CD4-positive, alpha-beta T cell treated with Interleukin-17A for 1 hour (primary cell): ENCODE measurements at places on chromosomes 16 and 17.

GRCh38 chr16:69779724-69780123, 17.6 kb downstream of the WWP2 start:
- no peak for DNase-seq

GRCh38 chr16:66873685-66874055, 6.6 kb upstream of the PDP2 start:
- DNase-seq = no peak

- no peak for DNase-seq
Measured at GRCh38 chr16:12002447-12003006, 26.0 kb downstream of the SNX29 start.

GRCh38 chr16:89658221-89658879, 714 bp downstream of the SPATA33 start:
- DNase-seq = no peak

DNA sequence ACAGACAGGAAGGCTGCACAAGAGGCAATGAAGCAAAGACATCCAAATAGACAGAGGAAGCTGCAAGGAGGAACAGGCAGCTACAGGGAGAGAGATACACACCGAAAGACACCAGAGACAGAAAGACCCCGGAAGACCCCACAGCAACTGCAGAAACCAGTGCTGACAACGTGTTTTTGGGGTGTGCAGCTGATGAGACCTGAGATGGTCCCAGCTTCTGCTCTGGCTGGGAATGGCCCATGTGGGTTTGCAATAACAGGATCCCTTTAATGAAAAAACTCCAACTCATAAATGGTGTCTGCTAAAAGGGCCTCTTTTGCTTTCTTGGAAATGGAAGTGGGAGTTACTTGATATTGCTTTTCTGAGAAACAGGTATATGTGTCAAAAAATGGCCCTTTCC, 101.5 kb upstream of the CDH11 start:
- DNase-seq = no peak

- no peak for DNase-seq
Measured at GRCh38 chr17:75334723-75335122, 45.5 kb upstream of the SLC25A19 start.

GRCh38 chr16:4860727-4861342, 13.6 kb downstream of the UBN1 start:
- DNase-seq = no peak

- DNase-seq = no peak
Measured at GRCh38 chr17:17551361-17551760, 40.1 kb downstream of the PEMT start.

DNA sequence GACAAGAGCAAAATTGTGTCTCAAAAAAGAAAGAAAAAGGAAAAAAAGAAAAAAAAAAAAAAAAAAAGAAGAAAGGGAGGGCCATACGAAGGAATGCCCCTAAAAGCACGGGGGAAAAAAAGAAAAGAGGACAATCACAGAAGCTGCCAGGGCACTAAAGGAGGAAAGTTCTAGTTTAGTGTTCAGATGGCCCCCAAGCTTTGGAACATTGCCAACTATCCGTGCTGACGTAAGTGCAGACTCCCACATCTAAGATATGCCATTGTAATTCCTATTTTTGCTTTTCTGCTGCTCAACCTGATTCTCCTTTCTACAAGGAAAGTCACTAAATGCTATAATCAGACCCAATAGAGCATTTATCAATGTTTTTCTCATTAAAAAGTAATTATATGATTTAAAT, 842.1 kb downstream of the KCNJ2 start:
- no peak for DNase-seq

DNA sequence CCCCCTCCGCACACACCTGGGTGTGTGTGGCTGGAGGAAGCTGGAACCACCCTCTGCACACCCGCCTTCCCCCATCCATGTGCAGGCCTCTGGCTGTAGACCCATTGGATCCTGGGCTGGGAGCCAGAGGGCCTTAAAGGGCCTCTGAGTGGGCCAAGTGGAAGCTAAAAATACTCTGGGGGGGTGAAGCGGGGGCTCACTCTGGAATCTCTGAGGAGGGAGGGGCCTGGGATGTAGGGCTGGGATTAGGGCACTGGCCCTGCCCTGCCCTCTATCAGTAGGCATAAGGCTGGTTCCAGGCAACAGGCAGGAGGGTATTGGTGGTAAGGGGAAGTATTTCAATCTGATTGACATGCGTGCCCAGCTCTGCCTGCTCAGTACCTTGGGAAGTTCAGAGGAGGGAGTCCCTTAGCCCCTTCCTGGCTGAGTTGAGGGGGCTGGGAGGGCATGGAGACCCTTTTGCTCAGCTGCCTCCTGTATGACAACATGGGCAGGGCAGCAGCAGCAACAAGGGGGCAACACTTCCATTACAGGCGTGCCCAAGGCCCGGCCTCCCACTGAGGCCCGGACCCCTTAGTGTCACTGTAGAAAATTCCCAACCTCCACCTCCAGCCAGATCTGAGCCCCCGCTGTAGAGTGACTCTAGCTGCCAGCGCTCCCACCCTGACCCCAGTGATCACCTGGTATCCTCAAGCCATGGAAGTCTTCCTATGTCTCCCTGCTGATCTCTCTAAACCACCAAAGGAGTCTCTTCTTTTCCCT, 5.2 kb downstream of the ITGA3 start:
- no peak for DNase-seq

DNA sequence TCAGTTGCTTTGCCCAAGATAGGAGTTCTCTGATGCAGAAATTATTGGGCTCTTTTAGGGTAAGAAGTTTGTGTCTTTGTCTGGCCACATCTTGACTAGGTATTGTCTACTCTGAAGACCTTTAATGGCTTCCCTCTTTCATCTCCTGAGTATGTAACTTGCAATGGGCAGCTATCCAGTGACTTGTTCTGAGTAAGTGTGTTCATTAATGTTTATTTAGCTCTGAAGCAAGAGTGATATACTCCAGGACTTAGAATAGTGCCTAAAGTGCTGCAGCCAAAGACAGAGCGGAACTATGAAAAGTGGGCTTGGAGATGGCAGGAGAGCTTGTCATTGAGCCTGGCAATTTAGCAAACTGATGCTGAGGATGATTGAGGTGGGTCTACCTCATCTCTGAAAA, 8.8 kb upstream of the TANGO6 start:
- DNase-seq = no peak

- DNase-seq = no peak
Measured at GRCh38 chr16:12146966-12147365, 170.4 kb downstream of the SNX29 start.

DNA sequence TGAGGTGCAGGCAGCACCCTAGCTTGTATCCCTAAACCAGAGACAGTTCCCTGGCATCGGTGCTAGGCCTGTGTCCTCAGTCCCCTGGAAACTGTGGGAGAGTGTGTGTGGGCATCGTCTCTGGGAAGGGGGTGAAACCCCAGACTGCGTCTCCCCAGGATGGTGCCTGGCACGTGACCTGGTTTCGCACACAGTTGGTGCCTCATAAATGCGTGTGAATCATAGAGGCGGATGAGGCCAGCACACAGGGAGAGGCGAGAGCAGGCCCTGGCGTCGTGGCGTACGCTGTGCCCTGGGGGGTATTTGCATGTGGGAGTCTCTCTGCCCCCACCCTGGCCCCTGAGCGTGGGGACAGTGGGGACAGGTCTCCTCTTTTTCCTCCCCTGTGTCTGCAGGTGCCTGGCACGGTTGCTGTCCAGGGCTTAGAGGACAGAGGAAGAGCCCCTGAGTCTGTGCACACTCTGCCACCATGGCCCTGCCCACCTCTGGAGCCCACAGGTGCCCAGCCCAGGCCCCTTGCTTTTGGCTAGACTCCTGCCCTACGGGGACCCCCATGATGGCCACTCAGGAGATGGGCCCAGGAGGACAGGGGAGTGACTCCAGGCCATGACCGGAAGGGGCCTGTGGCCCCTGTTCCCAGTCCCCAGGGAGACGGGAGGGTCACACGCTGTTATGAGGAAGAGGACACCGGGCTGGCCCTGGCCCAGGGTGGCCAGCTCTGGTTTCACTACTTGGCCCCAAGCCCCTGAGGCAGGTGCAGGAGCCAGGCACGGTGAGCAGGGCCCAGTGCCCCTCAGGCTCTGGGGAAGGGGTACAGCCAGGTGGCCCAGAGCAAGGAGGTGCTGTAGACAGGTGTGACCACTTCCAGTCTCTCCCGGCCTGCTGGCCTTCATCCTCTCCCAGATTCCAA, 1.3 kb upstream of the FSCN2 start:
- DNase-seq = no peak

- no peak for DNase-seq
Measured at GRCh38 chr17:18176176-18176575, 7.5 kb upstream of the ALKBH5 start.

DNA sequence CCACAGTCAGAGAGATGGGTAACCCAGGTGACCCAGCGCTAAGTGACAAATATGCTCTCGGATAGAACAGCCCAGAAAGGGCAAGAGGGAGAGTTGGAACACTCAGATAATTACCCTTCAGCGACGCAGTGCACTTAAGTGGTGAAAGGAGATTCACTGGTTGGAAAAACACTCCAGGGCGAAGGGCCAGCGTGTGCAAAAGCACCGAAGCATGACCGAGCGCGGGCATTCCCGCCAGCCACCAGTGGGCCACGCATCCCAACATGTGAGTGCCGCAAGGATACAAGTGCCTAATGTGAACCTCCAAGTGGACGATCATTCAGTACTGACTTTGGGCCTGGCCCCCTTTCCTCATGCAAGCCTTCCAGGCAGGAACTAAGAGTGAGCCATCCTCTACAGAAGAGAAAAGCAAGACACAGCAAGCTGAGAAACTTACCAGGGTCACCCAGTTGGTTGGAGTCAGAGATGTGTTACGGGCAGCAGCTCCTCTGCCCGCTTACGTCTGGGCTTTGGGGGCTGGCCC, 258.4 kb downstream of the C16orf95 start:
- no peak for DNase-seq

DNA sequence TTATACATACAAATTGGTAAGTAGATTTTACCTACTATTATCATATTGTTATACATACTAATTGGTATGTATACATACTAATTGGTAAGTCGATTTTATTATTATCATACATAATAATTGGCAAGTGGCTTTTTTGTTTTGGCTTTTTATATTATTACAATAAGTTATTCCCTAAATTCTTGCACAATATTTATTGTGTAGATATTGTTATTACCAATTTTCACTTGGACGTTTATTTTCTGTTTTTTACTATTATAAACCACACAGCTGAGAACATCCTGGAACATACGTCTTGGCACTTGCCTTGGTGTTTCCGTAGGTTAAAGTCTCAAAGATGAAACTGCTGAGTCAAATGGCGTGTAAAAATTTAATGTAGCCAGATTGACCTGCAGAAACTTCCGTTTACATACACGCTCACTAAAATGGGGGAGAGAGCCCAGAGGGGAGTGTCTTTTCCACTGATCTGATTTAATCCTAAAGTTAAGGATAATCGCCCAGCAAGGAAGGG, 18.9 kb downstream of the GNGT2 start:
- DNase-seq = no peak

DNA sequence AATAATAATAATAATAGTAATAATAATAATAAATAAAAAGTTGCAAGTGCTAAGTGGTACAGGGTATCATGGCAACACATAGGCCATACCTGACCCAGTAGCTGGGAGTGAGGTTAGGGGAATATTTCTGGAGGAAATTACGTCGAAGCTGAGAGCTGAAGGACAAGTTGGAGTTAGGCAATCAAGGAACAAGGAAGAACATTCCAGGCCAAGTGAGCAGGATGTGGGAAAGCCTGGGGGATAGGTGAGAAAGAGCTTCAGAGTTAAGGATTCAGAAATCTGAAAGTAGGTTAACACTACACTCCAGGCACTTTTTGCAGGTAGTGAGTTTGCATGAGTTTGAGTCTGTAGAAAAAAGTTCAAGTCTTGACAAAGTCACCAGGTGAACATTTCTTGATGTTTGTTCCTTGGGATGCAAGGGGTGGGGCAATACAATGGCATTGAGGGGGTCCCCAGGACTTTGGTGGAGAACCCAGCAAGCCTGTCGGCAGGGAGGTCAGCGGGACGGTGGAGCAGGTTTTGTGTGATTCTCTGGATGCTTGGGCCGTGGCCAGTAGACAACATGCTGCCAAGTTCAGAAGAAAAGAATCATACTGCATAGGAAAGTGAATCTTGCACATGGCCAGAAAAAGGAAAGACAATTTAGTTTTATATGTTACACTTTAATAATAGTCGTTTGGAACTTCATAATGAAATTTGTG, 27.7 kb upstream of the MPHOSPH6 start:
- no peak for DNase-seq

DNA sequence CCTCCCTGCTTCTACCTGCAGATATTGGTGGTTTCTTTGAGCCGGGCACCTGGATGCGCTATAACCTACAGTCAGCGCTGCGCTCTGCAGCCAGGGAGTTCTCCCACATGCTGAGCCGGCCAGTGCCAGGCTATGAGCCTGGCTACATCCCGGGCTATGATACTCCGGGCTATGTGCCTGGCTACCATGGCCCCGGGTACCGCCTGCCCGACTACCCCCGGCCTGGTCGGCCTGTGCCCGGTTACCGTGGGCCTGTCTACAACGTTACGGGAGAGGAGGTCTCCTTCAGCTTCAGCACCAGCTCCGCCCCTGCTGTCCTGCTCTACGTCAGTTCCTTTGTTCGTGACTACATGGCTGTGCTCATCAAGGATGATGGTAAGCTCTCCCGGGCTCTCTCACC, 13.2 kb downstream of the CNTNAP1 start:
- DNase-seq = no peak

- DNase-seq = peak; percentile 51
Measured at GRCh38 chr17:50213026-50214022, 11.9 kb upstream of the COL1A1 start.

DNA sequence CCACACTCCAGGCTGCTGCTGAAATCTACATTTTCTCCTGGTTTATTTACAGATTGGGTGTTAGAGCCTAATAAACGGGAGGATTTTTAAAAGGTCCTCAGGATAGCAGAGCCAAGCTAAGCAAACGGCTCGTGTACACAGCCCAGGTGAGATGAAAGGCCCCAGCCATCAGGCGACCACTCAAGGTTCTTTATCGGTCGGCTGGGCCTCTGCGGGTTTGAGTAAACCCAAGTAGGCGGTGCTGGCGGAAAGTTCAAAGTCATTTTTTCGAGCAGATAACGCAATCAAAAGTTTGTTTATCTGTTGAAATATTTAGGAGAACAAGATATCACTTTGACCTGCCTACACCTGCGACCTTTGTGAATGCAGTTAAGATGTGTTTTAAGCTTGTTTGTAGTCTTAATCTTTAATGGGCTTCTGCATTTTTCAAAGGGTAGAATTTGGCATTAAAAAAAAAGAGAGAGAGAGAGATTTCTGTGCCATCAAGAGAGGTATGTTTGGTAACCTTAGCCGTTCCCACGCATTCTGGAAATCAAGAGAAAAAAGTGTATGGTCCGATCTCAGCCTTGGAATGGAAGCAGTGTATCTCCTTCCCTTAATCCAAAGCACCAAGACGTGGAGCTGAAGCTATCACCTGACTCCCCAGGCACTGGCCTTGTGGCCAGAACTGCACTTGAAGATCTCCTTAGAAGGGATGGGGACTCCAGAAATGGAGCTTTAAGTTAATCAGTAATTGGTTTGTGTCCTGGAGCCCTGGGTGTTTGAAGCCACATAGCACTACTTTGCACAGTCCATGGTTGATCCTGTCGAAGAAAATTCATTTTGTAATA, 301.7 kb upstream of the IRX5 start:
- DNase-seq = no peak

DNA sequence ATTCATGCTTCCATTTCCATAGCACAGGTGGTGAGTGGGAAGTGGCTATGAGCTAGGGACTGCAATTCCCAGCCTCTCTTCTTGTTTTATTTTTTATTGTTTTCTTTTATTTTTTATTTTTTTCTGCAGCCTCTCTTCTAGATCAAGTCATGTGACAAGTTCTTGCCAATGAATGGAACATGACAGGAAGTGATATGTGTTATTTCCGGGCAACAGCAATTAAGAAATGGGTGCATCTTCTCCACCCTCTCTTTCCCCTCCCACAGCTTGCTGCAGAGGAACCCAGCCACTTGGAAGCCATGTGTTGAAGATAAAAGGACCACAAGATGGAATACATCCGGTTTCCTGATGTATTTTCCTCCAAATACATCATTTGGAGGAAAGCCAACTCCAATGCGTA, 23.6 kb downstream of the IRX5 start:
- DNase-seq = no peak
